ENCODE measurements at places on chromosomes 7 and 10.

GRCh38 chr7:106371629-106372028, 86.8 kb upstream of the NAMPT start:
- DNase-seq, result no peak

DNA sequence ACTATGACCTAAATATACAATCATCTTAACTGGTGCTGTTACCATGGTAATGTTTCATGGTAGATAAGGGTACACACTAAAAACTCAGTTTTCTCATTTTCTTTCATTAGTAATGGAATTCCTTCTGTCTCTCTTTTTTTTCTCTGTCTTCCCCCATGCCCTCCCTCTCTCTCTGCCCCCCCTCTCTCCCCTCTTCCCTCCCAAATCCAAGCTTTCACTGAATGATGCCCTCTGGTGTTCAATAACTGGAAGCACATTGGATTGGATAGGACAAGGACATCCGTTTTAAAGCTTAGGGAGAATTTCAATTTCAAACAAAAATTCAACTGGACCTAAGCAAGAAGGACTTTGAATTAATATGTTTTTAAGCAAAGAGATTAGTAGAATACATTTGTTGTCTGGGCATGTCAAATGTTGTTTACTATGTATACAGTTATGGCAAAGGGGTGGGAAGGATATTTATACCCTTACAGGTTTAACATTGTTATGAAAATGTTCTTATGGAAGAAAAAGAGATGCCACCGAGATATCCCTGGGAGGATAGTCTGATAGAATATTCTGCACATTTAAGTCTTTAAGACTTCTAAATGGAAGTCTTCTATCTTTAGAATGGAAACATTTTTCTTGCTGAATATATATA, 6.1 kb downstream of the CHRM2 start:
- peak; percentile 46 for DNase-seq

GRCh38 chr7:36317276-36317675, 72.4 kb upstream of the ANLN start:
- DNase-seq, result no peak

DNA sequence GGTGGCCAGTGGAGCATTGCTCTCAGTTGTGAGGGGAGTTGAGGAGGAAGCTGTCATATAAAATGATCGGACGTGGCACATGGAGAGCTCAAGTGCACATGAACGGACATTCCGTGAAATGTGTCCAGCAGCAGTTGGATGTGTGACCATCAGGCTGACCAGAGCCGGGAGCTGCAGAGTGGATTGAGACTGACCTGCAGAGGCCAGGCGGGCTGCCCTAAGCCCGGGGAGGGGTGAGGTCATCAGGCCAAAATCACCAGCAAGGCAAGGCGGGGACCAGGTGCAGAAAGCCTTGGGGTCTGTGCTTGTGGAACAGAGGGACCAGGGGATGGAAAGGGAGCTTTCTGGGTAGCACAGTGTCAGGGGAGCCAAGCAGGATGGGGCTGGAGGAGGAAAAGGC, 279.5 kb downstream of the CELF2 start:
- no peak for DNase-seq

DNA sequence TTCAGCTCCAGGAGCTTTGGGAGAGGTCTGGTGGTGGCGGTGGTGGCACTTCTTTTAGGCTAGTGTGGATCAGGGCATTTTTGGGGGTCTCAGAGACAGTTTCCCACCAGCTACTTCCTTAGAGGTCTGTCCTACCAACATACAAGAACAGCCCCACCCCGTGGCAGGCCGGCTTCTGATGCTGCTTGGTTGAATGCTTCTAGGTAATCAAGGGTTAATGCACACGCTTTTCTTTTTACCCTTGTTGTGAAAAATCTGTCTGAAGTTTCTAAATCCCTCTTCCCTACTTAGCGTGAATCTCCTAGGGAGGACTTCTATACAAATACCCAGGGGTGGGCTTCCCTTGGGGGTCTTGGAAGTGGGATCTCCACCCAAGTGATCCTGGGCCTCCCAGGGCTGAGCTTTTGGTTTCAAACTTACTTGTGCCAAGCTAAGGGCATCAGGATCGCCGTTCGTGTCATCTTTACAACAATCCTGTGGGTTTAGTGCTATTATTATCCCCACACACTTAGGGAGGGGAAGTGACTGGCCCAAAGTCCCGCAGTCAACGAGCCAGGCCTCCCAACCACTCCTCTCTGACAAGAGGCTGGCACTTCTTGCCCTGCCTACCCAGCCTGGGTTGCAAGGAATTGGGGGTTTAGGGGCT, 1.7 kb downstream of the SH2B2 start:
- DNase-seq, result no peak

DNA sequence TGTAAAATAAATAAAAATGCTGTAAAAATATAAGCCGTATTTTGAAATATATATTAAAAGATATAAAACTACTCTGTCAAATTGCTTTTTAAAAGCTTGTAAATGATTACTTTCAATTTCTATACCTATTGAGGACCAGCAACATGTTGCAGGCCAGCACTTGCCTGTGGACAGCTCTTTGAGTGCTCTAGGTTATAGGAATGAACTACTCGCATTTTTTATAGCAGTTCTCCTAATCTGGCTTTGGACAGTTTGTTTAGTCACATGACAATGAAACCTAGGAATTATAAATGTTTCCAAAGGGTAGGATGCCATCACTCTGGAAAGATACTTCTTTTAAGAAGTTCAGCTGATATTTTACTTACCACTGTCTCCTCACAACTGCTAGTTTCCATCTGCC, 117.7 kb upstream of the PTPRZ1 start:
- peak; percentile 12 for DNase-seq

GRCh38 chr7:93218997-93219827, 7.1 kb downstream of the HEPACAM2 start:
- DNase-seq, result no peak

DNA sequence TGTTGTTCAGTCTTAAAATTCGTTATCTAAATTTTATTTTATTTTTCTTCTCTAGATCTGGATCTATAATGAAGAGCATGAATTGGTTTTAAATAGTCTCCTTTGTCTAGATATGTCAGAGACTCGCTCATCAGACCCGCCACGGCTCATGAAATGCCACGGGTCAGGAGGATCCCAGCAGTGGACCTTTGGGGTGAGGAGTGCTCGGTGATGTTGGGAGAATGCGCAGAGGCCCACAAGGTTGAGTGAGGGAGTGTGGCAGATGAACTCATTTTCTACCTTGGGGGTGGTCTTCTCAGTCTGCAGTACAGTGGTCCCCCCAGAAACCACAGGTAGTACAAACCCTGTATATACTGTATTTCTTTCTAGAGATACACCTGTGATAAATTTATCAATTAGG, 95.3 kb downstream of the GALNT11 start:
- no peak for DNase-seq

- DNase-seq, result no peak
Measured at GRCh38 chr10:103444478-103444877, 7.7 kb downstream of the CALHM2 start.

- no peak for DNase-seq
Measured at GRCh38 chr7:35556515-35557471, 138.1 kb downstream of the HERPUD2 start.

- DNase-seq, result no peak
Measured at GRCh38 chr7:34396437-34397064, 261.5 kb upstream of the NPSR1 start.

GRCh38 chr10:133400624-133401424, 6.9 kb downstream of the MTG1 start:
- DNase-seq, result no peak

GRCh38 chr7:104967595-104967994, 46.4 kb upstream of the KMT2E start:
- DNase-seq, result no peak

DNA sequence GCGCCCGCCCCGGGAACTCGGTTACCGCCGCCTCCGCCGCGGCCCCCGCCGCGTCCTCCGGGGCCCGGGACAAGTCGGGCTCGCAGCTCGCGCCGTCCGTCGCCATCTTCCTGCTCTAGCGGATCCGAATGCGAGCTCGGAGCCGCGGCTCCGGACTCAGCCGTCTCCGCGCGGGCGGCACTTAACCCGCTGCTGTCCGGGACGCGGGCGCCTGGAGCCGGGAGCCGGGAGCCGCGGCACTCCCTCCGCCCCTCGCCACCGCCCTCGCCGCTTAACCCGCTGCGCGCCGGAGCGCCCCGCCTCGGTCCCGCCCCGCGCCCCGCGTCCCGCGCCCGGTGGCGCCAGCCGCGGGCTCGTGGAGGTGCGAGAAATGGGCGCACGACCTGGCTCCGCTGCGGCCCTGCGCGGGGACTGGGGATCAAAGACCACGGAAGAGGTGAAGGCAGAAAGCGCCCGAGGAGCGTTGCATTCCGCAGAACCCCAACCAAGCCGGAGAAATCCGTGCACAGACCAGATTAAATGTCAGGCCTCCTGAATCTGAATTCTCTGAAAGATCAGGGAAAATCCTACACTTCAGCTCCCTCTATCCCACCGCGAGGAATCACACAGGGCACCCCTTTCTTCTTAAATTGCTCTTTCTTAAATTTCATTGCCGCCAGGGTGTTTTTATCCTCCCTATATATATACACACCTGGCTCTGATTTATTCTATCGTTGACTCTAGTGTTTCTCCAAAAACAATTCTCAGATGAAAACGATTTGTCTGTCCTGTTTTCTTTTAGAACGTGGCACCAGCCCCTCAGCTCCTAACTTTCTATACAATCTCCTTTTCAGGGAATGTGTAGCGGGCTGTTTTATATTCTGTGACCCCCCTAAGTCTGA, at the start of gene CTTNBP2:
CTTNBP2 (minus strand) TSS at position 132 of the 881 bp plus-strand sequence; CDS start at position 106, 26 bp downstream.
- peak; percentile 77 for DNase-seq

DNA sequence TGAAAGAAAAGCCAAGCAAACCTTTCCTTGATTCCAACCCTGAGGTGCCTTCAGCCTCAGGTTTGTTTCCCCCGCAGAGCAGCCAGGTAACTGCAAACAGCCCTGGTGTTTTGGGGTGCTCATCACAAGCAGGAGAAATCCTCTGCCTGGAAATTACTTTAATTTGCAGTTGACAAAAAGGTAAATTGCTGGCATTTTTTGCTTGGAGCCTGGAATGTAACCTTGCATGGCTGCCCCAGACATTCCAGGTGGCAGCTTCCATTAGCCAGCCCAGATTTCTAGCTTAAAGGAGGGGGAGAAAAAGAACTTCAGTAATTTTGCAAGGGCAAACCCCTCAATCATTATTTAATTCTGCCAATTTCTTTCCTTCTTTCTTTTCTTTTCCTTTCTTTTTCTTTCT, 194.4 kb downstream of the MYOF start:
- peak; percentile 43 for DNase-seq

- no peak for DNase-seq
Measured at GRCh38 chr7:149809215-149809614, 29.0 kb upstream of the ZNF862 start.

- DNase-seq, result peak; percentile 13
Measured at GRCh38 chr7:118005026-118005425, 131.8 kb upstream of the CTTNBP2 start.

GRCh38 chr10:90447831-90448230, 410.0 kb downstream of the HTR7 start:
- no peak for DNase-seq

GRCh38 chr7:76225379-76225778, 23.7 kb downstream of the SRRM3 start:
- DNase-seq, result peak; percentile 79

DNA sequence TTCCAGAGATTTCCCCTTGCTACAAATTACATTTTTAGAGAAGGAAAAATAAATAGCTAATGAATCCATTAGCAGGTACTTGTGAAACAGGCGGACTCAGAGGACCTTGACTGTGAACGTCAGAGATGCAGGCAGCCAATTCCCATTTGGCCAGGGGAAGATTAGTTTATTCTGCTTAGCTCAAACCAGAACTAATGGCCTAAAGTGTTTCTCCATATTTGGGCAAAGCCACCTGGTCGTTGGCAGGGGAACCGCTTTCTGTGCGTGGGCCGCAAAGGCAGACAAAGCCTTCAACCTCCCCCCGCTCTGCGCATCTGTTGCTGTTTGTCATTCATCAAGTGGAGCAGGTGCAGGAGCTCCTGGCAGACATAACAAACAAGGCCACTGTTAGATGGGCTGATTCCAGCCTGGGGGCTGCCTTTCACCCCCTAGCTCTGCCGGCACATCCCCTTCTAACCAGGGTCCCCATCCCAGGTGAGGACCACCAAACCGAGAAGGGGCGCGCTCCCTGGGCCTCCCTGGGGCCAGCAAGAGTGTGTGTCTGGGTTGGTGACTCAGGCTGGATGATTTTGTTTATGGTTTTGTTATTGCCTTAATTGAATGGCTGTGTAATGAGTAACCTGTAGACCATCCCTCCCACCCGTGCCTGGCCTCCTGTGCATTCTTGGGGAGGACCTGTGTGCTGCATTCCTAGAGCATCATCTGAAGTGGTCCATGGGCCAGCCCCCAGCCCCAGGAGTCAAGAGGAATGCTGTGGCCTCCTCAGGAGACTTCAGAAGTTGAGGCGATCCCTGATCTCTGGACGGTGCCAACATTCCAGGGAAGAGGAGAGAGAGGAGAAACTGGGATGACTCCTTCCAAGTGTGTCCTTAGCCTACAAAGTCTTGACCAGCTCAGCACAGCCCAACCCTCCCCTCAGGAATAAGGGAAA, 14.5 kb upstream of the CPA1 start:
- peak; percentile 69 for DNase-seq

DNA sequence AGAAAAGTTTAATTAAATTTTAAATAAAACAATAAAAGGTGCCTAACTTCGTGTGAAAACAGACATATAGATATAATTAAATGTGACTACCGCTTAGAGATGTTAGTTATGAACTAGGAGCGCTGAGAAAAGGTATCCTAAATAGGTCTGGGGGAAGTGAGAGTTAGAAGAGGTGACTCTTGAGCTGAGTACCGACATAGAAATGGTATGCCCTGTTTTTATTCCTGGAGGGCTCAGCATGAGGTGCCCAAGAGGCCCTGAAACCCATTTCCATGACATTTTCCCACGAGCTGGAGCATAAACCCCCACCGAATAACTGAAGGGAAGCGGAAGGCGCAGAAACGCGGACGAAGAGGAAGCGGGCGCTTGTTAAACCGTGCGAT, 433 bp upstream of the STARD3NL start:
- DNase-seq, result no peak

- DNase-seq, result peak; percentile 23
Measured at GRCh38 chr7:136009488-136010079, 32.4 kb upstream of the MTPN start.

GRCh38 chr7:150569245-150569955, 2.2 kb downstream of the GIMAP4 start:
- no peak for DNase-seq

- DNase-seq, result no peak
Measured at GRCh38 chr10:71731791-71732190, 12.2 kb upstream of the C10orf105 start.

DNA sequence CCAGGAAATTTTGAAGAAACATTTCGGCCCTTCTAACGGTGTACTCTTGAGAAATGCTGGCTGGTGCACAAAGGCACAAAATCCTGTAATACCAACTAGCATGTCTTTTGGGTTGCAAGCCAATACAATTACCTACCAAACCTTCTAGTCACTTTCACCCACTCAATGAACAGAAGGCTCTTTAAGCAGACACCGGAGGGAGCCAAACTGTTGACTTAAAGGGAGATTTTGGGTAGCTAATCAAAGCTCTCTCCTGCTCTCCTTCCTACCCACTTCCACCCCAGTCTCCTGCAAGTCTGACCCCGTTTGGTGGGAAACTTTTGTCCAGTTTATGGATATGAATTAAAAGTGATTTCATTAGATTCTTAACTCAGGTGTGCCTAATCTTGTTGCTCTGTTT, 24.0 kb downstream of the GRM3 start:
- DNase-seq, result peak; percentile 19

GRCh38 chr7:95933618-95934017, 161.3 kb downstream of the DYNC1I1 start:
- no peak for DNase-seq
